ENCODE measurements at places on chromosomes 2 and 18.
A peak's percentile ranks its signal among the peaks of the same experiment; 100 is the strongest.

GRCh38 chr2:11856095-11856494 lies 109.7 kb downstream of the LPIN1 start:
- no peak for DNase-seq

- no peak for DNase-seq
Measured at GRCh38 chr2:144468823-144469595, 50.9 kb downstream of the ZEB2 start.

GRCh38 chr2:20578895-20579825 lies 71.7 kb downstream of the HS1BP3 start:
- DNase-seq: no peak

DNA sequence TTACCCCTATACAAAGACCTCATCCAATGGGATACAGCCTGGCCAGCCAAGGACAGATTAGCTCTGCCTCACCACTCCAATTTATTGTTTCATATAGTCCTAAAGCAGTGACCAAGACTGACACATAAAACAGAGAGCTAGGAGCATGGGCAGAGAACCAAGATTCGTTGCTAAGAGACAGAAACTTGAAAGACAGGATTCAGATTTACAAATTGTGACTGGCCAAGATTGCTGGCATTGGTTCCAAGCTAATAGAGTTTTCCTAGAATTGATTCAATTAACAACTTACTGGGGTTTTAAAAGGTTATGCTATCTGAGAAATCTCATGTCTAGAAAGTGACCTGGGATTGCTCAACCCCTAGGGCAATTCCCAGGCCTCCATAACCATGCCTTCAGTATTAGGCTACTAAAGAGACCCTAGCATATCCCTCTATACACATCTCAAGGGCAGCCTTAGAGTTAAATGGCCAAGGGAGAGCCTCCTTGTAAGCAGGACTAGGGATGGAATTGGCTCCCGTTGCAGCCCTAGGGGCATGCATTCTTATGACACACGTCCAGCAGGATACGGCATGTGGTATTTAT lies 75.6 kb downstream of the ICOS start:
- DNase-seq: no peak

DNA sequence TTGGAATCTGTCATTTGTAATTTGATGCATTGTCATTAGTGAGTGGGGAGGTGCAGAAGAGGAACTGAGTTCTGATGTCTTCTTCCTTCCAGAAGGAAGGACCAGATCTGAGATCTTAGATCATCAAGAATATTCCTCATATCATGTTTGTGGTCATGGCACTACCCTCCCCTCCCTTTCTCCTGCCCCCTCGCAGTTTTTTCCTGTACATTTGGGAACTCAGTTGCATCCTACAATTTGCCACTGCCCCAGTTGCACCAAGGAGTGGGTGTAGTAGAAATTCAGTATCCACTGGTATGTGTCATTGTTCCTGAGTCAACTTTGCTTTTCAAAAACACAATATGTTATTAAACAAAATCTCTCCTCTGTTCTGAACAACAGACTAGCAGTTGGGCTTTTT lies 26.6 kb upstream of the ACVR1 start:
- DNase-seq: no peak

DNA sequence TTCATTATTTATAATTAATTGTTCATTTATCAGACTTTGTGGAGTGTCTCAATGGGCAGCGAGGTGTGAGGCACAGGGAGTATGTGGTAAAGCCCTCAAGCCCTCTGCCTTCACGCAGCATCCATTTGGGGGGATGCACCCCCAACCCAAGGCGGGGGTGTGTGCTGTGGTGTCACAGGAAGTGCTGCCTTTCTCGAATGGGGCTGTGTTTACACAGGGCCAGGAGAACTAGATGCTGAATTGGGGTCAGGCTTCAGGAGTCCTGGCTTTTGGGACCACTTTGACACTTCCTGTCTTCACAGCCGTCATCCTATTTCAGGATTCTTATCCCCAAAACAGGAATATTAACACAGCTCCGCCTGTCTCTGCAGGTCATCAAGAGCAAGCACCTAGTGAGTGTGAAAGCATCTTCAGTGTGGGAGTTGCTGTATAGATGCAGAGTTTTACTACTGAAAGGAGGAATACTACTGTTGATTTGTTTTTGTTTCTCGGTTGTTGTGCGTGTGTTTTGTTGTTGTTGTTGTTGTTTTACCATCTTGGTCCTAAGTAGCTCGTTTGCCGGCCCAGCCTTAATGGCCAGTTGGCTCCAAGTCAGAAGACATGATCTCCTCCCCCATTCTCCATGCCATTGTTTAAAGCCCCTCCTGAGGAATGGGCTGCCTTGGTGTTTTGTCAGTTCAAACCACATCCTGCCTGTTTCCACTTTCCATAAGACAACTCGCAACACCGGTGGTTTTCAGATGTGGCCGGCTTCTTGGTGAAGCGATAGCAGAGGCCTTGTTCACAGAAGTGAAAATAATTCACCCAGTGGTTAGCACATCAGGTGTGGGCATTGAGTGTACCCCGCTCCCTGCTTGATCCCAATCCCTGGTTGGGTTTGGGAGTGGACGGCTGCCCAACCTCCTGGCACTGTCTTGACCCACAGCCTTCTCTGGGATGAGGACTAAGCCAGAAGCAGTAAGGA lies 221.3 kb downstream of the BCL2 start:
- DNase-seq: peak; percentile 39

Data from CD4-positive, alpha-beta T cell treated with Interferon gamma for 1 hour (primary cell).